Stimulated activated CD8-positive, alpha-beta memory T cell treated with anti-CD3 and anti-CD28 coated beads, Interleukin-2, amount 100 ng/mL, for 48 hours (primary cell): ENCODE measurements at places on chromosomes 5 and 9.

- no peak for DNase-seq
Observed at GRCh38 chr5:123906698-123907295, 394.8 kb downstream of the CSNK1G3 start.

- no peak for DNase-seq
Observed at GRCh38 chr5:32498484-32498883, 53.9 kb upstream of the ZFR start.

DNA sequence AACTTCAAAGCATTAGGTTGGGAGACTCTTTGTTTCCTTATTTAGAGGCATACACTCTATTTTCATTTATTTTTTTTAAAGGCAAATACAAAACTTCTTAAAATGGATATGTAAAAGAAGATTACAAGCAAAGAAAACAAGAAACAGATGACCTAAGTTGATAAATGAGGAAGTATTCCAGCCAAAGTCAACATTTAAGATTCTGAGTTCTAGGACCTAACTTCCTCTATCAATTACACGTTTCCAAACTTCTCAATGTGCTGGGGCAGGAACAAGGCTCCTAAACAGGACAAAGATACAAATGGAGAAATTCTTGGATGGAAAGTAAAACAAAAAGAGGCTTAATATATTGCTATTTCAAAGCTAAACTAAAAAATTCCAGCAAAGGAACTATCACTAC, 89.5 kb downstream of the TLE1 start:
- no peak for DNase-seq

GRCh38 chr9:38761999-38762398, 42.1 kb upstream of the FAM240B start:
- DNase-seq, result no peak

DNA sequence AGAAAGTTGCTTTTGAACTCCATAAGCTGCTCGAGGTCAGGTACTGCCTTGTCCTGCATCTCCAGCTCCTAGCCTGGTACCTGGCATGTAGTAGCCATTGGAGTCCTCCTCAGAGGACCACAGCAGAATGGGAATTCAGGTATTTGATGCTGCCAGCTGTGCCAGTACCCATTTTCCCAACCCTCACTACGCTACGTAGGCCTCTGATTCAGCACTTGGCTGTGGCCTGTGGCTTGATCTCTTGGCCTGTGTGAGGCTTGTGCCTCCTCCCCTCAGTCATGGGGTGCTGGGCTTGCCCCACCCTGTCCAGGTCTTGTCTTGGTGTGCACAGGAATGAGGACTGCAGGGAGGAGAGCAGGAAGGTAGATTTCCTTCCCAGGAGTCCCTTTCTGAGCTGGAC, 11.8 kb downstream of the OTULIN start:
- DNase-seq, result no peak
